MV-4-11 (cell line): ENCODE measurements at places on chromosomes 12 and 14.

DNA sequence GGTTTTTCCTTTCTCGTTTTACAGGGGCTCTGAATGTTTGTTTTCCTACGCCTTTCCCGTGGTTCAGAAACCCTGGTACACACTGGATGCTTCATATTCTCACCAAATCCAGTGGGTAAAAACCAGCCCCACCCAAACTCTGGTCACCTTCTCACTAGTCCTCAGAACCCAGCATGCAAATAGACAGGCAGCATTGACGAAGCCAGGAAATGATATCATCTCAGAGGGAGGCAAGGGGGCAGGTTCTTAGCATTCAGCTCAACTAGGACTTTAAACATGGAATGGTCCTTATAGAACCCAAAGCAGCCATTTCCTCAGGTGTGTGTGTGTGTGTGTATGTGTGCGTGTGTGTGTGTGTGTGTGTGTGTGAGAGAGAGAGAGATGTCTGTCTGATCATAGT is 142.0 kb downstream of the KCNK10 start:
- no peak for DNase-seq

- DNase-seq: no peak
These were observed 121.0 kb downstream of the LRRIQ1 start for GRCh38 chr12:85157035-85157603.

DNA sequence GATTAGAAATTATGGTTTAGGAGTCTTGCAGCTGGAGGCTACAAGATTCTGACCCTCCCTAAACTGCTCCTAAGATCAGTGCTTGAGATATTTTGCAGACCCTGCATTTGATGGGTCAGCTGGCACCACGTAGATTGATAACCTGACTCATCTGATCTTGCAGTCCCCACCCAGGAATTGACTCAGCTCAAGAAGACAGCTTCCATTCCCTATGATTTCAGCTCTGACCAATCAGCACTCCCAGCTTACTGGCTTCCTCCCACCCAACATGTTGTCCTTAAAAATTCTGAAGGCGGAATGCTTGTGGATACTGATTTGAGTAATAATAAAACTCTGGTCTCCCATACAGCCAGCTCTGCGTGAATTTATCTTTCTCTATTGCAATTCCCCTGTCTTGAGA is 23.2 kb upstream of the MTHFD1 start:
- DNase-seq: no peak

GRCh38 chr12:79402606-79403005 is 288.2 kb downstream of the PAWR start:
- no peak for DNase-seq

GRCh38 chr14:94805680-94806288 is 35.9 kb upstream of the GSC start:
- DNase-seq: no peak

DNA sequence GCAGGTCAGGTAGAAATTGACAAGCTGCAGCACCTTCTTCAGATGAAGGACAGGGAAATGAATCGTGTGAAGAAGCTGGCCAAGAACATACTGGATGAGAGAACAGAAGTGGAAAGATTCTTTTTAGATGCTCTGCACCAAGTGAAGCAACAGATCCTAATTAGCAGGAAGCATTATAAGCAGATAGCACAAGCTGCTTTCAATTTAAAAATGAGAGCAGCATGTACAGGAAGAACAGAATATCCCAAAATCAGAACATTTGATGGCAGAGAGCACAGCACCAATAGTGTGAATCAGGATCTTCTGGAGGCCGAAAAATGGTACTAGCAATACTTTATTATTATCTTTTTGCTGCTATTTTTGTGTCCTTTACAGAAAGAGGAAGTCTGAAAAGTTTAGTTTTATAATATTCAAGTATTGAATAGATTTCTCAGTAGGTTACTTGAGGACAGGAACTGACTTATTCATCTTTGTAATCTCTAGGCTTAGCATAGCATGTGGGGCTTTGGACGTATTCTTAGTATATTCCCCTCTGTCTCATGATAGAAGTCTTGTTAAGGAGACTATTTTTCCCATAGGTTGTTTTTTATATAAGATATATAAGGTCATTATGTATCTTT is 30.8 kb downstream of the BBOF1 start:
- peak; percentile 67 for DNase-seq

DNA sequence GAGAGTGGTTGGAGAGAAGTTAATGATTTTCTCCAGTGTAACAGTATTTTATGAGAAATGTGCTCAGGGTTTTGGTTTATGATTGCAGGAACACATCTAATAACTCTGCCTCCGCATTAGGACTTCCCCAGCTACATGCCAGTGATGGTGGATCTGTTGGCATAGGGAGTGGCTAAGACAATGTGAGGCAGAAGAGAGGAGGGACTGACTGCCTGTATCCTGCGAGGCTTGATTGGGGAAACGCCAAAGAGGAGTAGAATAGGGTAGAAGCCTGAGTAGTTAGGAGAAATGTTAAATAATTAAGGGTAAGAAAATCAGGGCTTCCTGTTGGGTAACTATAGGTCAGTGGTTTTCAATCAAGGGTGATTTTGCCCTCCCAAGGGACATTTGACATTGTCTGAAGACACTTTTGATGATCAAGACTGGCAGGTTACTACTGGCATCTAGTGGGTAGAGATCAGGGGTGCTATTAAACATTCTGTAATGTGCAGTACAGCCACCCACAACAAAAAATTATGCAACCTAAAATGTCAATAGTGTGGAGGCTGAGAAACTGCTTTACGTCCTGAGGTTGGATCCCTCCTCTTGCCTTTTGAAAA is 12.8 kb downstream of the TDG start:
- no peak for DNase-seq

GRCh38 chr12:64611341-64612284 is 1.3 kb downstream of the RASSF3 start:
- DNase-seq: no peak

- DNase-seq: no peak
These were observed 334.0 kb upstream of the FLRT2 start for GRCh38 chr14:85195872-85196477.

GRCh38 chr12:108270035-108270848 is 68.9 kb downstream of the CMKLR1 start:
- DNase-seq: peak; percentile 7

GRCh38 chr12:71141378-71141926 is 16.3 kb downstream of the TSPAN8 start:
- no peak for DNase-seq

GRCh38 chr12:96811083-96811482 is 96.0 kb upstream of the NEDD1 start:
- DNase-seq: peak; percentile 10

DNA sequence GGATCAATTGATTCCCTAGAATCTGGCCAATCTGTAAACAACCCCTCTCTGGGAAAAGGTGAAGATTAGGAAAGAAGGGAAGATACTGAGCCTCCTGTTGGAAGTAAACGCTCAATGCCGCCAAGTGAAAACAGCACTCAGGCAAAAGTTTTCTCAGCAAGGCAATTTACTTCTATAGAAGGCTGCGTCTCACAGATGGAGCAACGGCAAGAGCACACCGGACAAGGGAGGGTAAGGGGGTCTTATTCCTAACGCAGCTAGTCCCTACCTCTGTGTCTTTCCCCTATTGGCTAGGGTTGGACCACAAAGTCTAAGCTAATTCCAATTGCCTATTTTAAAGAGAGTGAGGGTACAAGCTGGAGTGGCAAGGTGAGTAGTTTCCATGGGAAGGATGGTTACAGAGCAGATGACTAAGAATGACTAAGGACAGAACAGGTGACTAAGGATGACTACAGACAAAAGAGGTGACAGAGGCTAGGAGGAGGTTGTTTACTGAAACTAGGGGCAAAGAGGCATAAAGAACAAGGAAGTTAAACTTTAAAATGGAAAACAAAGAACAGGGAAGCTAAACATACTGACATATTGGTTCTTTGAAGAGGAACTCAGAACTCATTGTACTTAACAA is 5.6 kb upstream of the TTC9 start:
- no peak for DNase-seq

DNA sequence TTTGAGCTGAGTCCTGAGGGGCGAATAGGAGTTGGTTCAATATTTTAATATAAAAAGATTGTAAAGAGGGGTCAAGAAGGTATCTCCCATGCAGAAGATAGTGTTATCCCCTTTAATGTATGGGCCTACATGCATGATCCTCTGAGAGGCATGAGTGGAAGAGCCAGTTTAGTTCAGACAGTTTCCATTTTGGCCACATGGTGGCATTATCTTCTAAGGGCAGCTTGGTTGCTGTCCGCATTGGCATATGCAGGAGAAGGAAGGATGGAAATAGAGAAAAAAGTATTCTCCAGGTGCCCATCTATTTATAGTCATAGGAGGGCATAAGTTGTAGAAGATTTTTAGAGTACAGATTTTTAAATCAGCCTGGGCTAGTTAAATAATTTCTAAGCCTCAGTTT is 5.4 kb downstream of the SAMD4A start:
- peak; percentile 6 for DNase-seq

GRCh38 chr12:76341436-76342030 is 6.7 kb downstream of the BBS10 start:
- DNase-seq: no peak

- DNase-seq: no peak
These were observed 2.4 kb upstream of the RNF34 start for GRCh38 chr12:121397521-121397920.

GRCh38 chr14:99213101-99213500 is 58.9 kb downstream of the BCL11B start:
- no peak for DNase-seq

DNA sequence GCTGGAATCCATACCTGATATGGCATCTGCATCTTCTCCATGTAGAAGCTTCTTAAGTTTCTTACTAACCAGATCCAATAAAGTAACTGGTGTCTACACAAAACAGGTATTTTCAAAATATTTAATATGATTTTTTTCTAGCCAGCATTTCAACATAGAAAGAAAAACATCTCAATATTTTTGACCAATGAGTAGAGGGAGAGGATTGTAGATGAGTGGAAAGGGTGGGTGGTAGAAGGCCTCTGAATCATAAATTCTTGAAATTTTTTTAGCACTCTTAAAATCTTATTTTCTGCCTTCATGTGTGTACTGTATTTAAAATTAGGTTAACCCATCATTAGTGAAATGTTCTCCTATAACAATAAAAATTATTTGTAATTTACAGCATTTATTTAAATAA is 18.0 kb downstream of the DEPDC4 start:
- DNase-seq: no peak

- no peak for DNase-seq
These were observed 193.0 kb upstream of the TMEM132C start for GRCh38 chr12:128073937-128074336.

DNA sequence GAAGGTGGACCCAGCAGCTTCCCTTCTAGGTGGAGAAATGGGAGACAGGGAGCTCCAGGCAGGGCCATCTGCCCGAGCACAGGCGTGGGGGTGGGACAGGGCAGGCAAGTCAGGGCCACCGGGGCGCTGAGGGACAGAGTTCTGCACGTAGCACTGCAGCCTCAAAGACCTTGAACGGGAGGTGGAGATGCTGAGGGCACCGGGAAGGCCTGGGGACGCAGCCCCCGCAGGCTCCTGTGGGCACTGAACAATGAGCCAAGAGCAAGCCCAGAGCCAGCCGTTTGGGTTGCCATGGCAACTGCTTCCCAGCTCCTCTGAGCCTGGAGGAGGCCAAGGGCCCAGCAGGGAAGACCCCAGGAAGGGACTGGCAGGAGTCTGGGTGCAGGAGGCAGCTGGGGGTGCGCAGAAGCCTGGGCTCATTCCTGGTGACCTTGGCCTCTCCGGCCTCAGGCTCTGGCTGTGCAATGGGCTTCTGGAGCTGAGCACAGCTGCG is 3.4 kb downstream of the LBHD2 start:
- DNase-seq: no peak

GRCh38 chr12:45634273-45634917 is 95.1 kb upstream of the ARID2 start:
- DNase-seq: no peak

DNA sequence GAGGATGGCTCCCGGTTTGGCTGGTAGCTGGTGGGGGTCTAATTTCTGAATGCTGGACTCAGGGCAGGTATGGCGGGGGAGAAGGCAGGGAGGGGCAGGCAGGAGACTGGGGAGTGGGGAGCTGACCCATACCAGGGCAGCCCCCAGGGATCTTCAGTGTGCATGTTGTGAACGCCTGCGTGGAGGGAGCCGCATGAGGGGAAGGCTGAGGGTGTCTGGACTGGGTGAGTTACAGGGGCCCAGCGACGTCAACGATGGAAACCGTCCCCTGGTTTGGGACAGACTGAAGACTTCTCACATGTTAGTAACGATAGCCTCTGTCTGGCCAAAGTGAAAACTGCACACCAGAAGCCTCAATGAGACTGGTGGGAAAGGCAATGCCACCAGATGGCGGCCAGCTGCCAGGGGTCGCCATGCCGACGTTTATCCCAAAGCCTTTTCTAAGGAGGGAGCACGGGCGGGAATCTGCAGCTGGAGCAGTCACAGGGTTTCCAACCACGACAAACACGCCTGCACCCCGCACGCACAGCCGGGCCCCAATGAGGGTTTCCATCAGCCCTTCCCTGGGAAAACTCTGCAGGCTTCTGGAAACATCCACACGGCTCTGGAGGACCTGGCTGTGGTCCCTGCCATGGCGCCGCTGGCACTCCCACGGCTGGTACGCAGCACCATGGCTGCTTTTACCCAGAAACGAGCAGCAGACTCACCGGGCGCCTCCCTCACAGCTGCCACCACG is 14.0 kb downstream of the PGAM5 start:
- DNase-seq: no peak

DNA sequence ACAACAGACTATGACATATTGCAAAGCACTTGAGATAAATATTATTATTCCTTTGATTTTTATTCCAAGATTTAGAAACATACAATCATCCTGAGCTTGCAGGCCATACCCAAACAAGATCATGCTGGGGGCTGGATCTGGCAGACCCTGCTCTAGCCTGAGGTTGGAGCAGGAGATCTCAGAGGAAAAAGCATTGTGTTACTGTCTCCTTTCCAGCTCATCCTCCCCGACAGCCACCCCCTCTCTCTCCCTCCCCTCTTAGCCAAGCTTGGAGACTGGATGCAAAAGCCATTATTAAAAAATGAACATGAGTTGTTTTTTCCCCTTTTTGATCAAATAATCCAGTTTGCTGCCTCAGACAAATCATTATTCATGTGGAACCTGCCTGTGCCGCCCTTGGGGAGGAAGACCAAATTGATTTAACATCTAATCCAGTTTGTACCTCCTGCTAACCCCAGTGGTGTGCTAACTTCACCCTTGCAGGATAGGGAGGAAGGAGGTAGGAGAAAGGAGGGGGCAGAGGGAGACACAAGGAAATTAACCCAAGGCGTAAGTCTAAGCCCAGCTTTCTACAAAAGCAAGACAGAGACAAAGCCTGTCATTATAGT is 565.8 kb upstream of the TBX3 start:
- DNase-seq: no peak

- peak; percentile 84 for DNase-seq
These were observed 64.2 kb downstream of the MBIP start for GRCh38 chr14:36256126-36256801.

- peak; percentile 51 for DNase-seq
These were observed 110.3 kb downstream of the ADGRD1 start for GRCh38 chr12:131063960-131064359.

- no peak for DNase-seq
These were observed 8.4 kb downstream of the ZC2HC1C start for GRCh38 chr14:75077794-75078193.

- DNase-seq: no peak
These were observed 51.7 kb downstream of the PPFIBP1 start for GRCh38 chr12:27575762-27576118.
